ENCODE measurements at places on chromosomes 2 and 18. TPM values are rescaled to one million over a fixed set of nuclear protein-coding genes. Genes with fewer than 3 reads are reported as not detected.

GRCh38 chr18:62396381-62396780 lies 71.3 kb downstream of the TNFRSF11A start:
- H3K4me1 ChIP-seq, result no peaks in the 10 kb centered on the region
- H3K27me3 ChIP-seq, result no peaks in the 10 kb centered on the region
- H3K4me3 ChIP-seq, result no peak overlapping the region
- H3K36me3 ChIP-seq, result no peaks in the 10 kb centered on the region

DNA sequence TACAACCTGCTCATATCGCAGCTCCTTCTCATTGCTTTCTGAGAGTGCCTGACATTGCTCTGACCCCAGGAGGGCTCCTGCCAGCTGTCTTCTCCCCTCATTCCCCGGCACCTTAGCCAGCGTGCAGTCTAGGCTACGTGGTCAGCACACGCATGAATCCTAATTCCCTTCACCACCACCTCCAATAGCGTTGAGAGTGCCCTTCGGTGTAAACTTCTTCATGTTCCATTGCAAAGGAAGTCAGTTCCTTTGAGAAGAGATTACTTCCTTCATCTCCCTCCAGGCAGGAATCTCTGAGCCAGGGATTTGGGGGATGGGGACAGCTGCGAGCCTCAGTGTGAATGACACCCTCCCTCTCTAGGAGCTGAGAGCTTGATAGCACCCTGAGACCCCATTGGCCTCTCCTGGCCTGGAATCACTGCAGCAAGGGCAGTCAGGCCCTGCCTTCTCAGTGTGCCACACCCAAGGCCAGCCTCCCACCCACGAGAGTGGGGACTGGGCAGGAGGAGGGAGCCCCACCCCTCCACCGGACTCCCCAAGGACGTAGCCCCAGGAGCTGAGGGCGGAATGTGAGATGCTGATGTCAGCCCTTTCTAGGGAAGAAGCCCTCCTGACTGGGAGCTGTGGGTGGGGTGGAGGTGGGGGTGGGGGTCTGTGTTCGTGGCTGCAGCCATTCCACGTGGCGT lies 53.4 kb downstream of the SLC66A2 start:
- DNase-seq, result no peak
- H3K4me1 ChIP-seq, result no peaks in the 10 kb centered on the region
- H3K4me3 ChIP-seq, result no peak overlapping the region
- no peaks in the 10 kb centered on the region for H3K27me3 ChIP-seq

DNA sequence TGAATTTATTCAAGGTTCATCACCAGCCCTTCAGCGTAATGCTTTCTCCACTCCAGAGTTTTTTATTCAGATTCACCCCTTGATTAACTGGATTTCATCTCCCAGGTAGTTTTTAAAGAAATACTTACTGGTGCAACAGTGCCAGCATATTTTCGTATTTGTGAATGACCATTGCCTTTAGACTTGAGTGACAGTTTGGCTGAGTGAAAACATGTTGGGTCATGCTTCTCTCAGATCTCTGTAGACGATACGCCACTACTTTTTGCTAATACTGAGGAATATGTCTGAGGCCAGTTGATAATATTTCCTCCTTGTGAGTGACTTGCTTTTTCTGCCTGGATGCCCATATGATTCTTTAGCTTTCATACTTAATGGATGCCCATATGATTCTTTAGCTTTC lies 51.5 kb downstream of the CYP26B1 start:
- H3K4me3 ChIP-seq, result no peak overlapping the region
- no peaks in the 10 kb centered on the region for H3K4me1 ChIP-seq
- H3K36me3 ChIP-seq, result no peaks in the 10 kb centered on the region
- H3K27me3 ChIP-seq, result peaks cover 18% of the 10 kb centered on the region

GRCh38 chr2:71843391-71843850 lies 304.2 kb downstream of the CYP26B1 start:
- no peak overlapping the region for H3K27ac ChIP-seq
- no peak overlapping the region for H3K4me3 ChIP-seq
- H3K36me3 ChIP-seq, result no peaks in the 10 kb centered on the region
- H3K27me3 ChIP-seq, result peaks cover 8% of the 10 kb centered on the region
- no peaks in the 10 kb centered on the region for H3K4me1 ChIP-seq
- DNase-seq, result no peak

DNA sequence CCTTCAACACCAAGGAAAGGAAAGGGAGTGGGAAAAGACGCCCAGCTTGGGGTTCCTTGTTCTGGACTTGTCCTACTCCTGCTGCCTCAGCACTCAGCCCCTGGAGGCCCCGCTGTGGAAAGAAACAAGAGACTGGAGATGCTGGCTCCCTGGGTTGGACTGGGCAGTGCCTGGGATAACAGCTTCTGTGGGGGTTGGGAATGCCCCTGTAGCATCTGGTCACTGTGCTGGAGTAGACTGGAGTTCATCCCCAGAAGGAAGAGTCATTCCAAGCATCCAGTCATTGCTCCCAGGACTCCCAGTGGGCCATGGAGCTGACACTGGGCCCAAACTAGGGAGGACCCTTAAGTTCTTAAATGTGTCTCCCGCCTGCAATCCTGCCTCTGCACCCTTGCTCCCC lies 129.3 kb upstream of the HAAO start:
- no peak for DNase-seq
- no peaks in the 10 kb centered on the region for H3K27me3 ChIP-seq
- H3K27ac ChIP-seq, result no peak overlapping the region
- H3K4me3 ChIP-seq, result no peak overlapping the region
- H3K4me1 ChIP-seq, result no peaks in the 10 kb centered on the region

HAAO gene
- polyA plus RNA-seq, result 0.25 TPM

VWA3B gene
- not detected for polyA plus RNA-seq

SPATA3 gene
- polyA plus RNA-seq, result not detected

PMAIP1 gene
- 16.0 TPM for polyA plus RNA-seq
